ENCODE measurements at places on chromosomes 2 and 18.
A peak's percentile ranks its signal among the peaks of the same experiment; 100 is the strongest.

DNA sequence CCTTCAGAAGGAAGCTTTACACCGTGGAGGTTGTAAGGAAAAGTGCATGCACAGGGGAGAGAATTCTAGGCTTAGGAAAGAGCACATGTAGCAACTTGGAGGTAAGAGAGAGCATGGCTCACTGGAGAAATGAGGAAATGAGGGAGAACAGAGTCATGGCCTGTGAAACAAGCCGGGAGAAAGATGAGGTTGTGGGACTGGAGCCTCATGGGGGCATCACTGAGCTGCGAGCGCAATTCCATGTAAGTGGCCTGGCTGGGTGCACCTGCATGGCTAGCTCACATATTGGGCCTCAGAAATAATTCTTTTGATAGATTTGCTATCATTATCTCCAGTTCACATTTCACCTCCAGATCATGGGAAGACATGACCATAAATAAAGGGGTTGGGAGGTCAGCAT lies 785.5 kb upstream of the RAB6C start:
- no peak for DNase-seq

- no peak for DNase-seq
Observed at GRCh38 chr18:8188184-8188583, 421.1 kb upstream of the RAB12 start.

DNA sequence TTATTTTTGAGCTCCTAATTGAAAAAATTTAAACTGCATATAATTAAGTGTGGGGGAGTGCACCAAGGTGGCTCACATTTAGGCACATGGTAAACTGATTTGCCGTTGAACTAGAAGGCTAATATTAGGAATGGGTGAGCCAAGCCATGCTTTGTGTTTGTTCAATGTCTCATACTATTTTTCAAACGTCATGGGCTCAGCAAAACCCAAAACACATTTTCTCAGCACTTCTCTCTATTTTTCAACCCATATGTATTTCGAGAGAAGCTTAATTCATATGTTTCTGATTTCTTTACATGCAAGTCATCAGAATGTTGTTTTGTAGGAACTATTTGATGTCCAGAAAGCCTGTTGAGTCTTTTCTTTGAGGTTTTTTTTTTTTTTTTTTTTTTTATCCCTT lies 291.2 kb downstream of the TCF4 start:
- no peak for DNase-seq

- DNase-seq, result no peak
Observed at GRCh38 chr2:106839849-106840595, 45.9 kb downstream of the ST6GAL2 start.

DNA sequence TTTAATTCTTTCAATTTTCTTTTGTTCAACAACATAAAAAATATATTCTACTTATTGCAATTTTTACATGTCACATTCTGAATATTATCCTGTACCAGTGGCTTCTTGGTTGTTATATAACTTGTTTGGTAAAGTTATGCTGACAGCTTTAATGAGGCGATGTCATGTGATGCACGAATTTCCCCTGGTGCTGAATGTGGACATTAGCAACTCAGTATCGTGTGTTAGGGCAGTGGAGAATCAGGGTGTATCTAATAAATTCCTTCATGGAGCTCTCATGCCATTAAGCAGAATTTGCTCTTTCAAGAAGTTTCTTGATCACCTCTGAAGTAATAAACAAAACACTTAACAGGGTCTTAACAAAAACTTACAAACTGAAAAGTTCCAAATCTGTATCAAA lies 99.6 kb upstream of the DNMT3A start:
- DNase-seq, result no peak

DNA sequence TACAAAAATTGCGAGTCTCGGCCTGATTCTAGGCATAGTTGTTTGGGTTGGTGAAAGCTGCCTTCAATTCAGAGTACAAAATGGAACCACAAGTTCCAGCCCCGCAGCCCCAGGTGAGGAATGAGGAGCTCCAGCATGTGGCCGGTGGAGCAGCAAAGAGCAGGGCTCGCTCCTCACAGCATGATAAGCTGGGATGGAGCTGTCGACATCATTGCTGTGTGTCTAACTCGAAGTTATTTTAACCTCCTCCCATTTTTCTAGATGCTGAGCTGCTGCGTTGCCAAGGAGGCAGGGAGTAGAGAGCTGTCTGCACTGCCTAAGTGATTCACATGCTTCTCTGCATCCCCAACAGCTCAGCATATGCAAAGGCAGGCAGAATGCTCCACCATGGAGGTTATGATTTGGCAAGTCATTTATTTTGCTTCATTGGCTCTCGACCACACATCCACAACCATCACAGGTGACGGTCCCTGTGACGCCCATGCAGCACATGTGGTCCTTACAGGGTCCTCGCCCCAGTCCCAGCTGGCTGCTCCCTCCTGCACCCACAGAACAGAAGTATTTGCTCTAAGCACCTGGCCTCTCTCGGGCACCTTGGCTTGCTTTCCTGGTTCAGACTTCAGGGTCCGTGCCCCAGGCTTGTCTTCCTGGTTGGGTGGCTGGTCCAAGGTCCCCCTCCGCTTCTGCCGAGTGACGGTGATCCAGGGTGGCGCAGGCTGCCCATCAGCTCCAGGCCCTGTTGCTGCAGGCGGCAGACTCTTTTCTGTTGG lies 66.0 kb upstream of the MGAT4A start:
- no peak for DNase-seq

DNA sequence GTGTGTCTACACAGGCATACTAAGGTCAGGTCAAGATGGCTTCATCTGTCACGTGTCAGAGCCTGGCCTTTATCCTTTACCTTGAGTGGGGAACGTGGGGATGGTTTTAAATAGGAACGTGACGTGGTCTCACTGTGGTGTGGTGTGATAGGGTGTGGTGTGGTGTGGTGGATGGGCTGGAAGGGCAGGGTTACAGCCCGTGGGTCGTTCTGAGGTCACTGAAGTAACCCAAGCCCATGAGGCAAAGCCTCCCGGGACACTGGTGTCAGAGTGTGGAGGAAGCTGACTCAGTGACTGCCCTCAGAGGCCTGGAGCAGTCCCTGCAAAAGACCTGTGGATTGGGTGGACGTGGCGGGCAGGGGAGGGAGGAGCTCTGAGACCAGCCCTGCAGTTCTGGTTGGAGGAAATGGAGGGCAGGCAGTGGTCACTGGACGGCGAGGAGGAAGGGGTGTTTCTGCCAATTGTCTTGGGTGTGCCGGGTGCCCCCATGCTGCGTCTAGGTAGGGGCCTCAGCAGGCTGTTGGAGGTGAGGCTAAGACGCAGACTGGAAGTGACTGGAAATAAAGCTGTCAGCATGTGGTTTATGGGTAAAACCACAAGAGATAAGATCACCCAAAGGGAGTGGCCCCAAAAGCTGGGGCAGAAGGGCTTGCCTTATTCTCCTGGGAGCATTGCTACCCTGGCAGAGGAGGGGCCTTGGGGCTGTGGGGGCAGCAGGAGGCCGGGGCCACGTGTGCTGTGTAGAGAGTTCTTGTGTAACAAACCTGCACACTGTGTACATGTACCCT lies 84.8 kb downstream of the SH3RF3 start:
- DNase-seq, result no peak

DNA sequence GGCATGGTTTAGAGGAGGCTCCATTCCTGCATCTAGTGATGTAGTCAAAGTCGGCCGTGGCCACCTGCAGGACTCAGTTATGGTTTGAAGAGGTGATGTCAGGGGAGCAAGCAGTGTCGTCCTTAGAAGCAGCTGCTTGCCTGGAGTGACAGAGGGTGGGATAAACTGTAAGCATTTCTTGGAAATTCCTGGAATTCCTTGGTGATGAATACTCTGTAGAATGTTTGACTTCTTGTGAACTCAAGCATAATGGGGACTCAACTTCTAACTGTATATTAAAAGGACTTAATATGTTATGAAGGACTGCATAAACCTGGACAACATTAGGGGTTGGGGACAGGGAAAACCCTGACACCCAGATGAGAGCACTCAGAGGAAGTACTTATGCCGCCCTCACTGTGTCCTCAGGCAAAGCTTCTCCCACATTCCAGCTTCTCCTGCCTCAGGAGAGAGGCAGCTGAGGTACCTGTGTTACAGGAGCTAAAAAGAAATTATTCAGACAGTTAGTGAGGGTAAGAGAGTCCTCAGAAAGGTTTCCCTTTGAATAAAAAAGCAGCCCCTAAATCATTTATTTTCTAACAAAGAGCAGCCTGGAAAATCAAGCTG lies 459.9 kb upstream of the CELF4 start:
- DNase-seq, result no peak

GRCh38 chr2:150495993-150496627 lies 8.6 kb upstream of the RND3 start:
- DNase-seq, result no peak

GRCh38 chr18:23667114-23667513 lies 4.4 kb upstream of the ANKRD29 start:
- no peak for DNase-seq

- DNase-seq, result no peak
Observed at GRCh38 chr2:231475965-231476364, 11.7 kb upstream of the NCL start.

- no peak for DNase-seq
Observed at GRCh38 chr2:47598476-47598875, 184.5 kb upstream of the MSH6 start.

DNA sequence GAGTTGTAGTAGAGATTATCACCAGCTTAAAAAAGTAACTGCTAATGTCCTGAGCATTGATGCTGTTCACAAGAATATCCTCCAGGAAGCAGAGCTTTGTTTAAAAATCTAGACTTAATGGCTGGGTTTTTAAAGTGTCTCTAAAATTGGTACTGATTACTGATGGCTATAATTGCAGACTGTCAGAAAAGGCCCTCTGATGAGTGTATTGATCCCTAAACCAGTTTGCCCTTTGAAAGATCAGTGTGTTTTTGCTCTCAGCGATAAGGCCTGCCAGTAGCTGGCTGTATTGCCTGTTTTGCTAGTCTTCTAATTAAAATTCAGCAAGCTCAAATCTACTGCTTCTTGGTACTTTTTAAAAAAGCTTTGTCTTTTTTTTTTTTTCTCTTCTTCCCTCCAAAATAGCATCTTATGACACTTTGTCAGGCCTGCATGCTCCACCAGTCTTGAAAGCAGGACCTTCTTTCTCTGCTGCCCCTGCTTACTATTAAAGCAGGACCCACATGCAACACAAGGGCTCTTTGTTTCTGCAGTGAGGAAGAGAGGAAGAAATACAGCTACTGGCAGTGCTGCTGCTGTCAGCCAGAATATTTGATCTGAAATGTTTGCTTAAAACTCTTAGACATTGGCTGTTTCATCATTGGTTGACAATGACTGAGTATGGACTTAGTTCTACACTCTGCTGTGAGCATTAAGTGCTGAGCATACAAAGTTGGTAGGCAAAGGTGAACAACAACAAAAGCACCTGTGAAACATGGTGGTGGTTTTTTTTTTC lies 1.8 kb downstream of the SEC11C start:
- DNase-seq, result peak; percentile 24

DNA sequence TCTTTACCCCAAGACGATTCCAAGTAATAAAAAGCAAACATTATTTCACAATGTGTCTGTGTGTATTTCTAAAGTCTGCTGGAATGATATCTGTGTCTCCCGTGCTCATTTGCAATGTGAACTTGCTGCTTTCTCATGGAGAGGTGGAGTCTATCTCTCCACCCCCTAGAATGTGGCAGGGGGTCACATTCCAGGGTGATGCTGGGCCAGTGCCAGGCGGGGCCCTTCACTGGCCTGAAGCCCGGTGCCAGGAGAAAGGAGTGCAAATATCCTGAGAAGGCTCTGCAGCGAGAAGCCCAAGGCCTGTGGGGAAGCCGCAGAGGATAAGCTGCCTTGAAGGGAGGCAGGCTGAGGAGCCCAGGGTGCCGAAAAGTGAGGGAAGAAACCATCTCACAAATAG lies 26.8 kb upstream of the LDLRAD4 start:
- DNase-seq, result no peak

- DNase-seq, result no peak
Observed at GRCh38 chr2:45676088-45676487, 24.6 kb downstream of the PRKCE start.

DNA sequence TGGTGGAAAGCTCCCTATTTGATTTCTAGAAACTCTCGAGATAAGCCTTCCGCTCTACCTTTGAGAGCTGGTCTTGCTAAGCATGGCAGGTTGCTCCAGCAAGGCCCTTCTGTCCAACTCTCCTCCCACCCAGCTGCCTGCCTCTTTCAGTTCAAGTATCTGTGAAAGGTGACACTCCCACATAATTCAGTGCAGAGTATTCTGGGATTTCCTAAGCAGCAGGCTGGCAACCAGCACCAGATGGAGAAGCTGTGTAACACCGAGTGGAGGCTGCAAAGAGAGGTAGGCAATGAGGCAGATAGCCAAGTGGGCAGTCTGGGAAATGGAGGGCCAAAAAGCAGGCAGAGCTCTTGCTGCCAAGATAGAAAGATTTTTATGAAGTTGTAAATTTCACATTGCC lies 88.4 kb upstream of the CAVIN2 start:
- DNase-seq, result peak; percentile 72

DNA sequence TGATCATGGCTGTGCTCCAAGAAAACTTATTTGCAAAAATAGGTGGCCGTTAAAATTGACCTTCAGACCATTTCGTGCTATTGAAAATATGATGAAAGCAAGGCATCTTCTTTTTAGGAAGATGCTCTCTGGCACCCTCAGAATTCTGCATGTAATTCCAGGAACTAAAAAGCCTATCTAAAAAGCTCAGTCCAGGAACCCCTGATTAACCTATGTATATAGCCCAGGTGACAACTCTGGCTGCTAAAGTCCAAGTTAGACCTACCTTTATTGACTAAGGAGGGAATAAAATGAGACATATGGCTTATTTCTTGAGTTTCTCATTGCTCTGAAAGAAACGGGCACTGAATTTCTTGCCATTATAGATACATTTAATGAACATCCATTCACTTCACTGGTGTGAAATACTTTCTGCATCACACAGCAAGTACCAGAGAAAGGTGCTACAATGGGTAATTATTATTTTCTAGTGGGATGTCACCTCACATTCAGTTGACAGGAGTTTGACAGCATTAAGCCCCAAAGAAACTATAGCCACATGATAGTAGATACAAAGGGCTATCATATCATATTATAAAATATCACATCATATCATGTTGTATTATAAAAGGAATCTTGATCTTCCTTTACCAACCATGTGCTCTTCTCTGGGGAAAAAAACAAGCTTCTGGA lies 83.8 kb downstream of the EPHA4 start:
- DNase-seq, result no peak

DNA sequence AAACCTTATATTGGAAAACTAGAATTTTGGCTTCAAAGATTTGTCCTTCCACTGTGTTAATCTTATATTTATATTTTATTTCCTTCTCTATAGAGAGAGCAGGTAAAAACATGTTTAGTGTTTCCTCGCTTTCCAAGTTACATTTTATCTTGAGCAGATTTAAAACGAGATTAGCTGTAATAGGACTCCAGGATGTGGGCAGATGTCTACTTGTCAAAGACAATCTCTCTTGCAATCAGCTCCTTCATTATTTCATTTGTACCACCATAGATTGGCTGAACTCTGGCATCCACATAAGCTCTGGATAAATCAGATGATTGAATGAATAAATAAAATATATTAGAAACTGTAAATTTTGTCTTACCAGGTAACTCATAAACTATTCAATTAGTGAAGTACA lies 17.5 kb upstream of the KANSL1L start:
- DNase-seq, result no peak

DNA sequence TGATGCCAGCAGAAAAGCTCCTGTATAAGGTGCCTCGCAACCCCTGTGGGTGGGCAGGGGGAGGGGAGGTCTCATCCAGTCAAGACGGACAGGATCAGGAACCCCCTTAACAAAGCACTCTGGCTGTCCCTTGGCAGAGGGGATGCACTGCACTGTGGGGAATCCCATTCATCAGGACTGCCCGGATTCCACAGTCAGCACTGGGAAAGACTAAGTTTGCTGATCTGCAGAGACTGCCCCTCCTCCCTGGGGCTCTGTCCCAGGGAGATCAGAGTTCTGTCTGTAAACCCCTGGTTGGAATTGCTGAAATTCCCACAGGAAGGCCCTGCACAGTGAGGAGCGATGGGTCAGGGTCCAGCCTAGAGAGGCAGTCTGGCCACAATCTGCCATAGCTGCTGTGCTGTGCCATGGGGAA lies 149.5 kb upstream of the RBBP8 start:
- DNase-seq, result no peak
